Dermis blood vessel endothelial cell (primary cell): ENCODE measurements at places on chromosomes 1 and 21. TPM values are rescaled to one million over a fixed set of nuclear protein-coding genes. Genes with fewer than 3 reads are reported as not detected.
A peak's percentile ranks its signal among the peaks of the same experiment; 100 is the strongest.

GRCh38 chr1:230262867-230263567 lies 163.1 kb downstream of the PGBD5 start:
- no peak for DNase-seq

DNA sequence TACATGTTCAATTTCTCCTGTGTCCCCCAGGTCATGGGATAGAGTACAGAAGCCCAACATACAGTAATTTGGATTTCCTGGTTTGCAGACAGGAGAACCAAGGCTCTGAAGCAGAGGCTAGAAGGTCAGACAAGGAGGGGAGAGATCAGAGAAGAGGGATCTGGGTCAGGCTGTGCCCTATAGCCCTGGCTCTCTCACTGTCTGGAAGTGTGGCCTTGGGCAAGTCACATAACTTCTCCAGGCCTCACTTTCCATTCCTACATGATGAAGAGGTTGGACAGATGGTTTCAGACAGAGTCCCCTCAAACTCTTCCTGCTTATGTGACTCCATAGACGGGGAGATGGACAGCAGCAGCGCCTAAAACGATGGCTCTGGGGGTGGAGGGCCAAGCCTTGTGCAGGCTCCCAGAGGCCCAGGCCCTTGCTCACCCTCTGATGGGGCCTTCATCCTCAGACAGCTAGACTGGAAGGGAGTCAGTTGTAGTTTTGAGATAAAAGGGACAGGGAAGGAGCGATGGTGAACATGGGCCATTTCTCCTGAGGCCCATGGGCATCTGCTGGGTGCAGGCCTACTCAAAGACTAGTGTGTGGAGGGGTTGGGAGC lies 2.9 kb downstream of the TRIM62 start:
- DNase-seq: no peak

- DNase-seq: no peak
Observed at GRCh38 chr1:213287987-213288386, 236.9 kb downstream of the RPS6KC1 start.

DNA sequence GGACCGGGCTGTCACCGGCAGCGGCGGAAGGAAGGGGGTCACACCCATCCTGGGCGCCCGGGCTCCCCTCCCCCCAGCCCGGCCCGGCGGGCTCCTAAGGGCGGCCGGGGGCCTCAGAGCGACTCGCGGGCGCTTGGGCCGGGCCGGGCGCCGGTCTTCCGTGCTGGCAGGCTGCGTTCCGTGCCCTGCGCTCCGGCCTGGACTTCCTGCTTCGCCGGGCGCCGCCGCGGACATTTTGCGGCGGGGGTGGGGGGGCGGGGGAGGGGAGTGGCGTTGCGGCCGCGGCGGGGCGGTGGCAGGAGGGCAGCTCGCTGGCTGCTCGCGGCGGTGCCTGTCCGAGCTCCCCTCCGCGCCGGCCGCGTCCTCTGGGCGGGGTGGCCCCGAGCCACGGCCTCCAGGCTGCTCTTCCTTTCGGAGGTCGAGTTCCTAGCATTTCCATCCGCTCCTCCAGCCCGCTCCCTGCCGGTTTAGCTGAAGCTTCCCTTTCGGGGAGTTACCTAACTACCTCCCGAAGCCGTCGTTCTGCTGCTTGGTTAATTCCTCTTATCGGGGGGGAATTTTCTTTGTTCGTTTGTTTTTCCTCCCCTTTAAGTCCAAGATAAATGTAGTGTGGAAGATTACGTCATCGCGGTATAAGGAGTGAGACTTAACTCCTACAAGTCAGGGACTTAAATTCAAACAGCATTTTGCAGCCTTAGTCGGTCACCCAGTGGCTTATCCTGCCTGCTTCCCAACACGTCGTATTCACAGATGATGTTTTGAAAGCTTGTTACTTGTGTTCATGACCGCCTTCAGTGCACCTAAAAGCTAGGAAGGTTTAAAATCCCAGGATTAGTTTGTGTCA lies 730 bp downstream of the CDC42 start:
- peak; percentile 78 for DNase-seq

- no peak for DNase-seq
Observed at GRCh38 chr1:196461521-196461920, 146.7 kb downstream of the KCNT2 start.

DNA sequence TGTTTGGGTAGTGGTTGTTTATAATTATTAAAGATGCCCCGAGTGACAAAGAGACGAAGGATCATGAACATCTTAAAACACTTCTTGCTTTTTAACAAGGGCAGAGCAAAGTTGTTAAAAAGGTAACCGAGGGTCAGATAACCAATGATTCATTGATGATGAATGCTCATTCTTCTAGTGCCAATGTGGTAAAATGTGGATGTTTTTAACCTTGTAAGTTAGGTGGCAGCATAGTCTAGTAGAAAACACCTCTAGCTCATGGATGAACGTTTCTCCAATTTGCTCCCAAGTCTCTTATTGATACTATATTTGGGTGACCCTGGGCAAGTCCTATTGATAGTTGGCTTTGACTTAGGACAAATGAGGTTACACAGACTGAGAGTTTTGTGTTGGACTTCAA lies 167.9 kb downstream of the KIF26B start:
- DNase-seq: no peak

GRCh38 chr1:238501290-238501689 lies 610.6 kb upstream of the ZP4 start:
- no peak for DNase-seq

DNA sequence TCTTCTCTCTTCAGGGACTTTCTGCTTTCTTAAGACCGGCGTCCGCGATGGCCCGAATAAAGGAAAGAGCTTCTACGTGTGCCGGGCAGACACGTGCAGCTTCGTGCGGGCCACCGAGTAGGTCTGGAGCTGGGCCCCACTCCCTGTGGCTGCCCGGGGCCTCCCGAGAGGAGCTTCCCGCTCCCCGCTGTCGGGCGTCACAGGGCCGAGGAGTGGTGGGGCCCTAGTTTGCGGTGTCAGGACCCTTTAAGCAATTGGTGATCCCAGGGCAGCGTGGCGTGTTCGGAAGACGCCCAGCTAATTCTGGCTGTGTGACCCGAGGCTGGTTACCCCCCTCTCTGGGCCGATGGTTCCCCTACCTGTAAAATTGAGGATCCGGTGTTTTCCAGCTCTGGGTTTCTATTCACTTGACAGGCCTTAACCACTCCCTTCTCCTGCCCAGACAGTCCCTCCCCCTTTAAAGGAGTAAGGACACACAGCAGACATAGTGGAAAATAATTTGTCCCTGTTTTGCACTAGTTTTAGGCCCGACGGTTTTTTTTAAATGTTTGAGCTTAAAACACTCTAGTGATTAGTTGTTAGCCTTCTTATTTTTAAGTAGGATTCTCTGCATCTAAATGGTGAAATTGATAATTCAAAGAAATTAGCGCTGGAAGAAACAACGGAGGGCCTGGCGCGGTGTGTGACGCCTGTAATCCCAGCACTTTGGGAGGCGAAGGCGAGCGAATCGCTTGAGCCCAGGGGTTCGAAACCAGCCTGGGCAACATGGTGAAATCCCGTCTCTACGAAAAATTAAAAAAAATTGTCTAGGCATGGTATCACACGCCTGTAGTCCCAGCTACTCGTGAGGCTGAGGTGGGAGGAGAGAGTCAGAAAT lies 553 bp downstream of the TTF2 start:
- peak; percentile 60 for DNase-seq

DNA sequence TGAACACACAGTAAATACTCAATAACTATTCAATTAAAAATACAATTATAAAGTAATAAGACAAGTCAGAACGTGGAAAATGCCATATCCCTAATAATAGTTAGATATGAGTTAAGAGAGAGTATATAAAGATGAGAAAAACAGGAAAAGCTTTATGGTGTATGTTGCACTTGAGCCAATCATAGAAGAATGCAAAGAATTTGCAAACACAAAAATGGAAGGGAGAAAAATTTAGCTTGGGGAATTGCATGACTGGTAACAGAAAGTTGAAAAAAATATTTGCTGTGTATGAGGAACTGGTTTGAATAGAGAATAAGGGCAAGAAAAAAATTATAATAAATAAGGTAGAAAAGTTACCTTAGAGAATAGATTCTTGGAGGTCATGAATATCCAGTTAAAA lies 739.6 kb upstream of the CXADR start:
- no peak for DNase-seq

GRCh38 chr1:109789551-109790180 lies 25.9 kb upstream of the EPS8L3 start:
- DNase-seq: no peak

DNA sequence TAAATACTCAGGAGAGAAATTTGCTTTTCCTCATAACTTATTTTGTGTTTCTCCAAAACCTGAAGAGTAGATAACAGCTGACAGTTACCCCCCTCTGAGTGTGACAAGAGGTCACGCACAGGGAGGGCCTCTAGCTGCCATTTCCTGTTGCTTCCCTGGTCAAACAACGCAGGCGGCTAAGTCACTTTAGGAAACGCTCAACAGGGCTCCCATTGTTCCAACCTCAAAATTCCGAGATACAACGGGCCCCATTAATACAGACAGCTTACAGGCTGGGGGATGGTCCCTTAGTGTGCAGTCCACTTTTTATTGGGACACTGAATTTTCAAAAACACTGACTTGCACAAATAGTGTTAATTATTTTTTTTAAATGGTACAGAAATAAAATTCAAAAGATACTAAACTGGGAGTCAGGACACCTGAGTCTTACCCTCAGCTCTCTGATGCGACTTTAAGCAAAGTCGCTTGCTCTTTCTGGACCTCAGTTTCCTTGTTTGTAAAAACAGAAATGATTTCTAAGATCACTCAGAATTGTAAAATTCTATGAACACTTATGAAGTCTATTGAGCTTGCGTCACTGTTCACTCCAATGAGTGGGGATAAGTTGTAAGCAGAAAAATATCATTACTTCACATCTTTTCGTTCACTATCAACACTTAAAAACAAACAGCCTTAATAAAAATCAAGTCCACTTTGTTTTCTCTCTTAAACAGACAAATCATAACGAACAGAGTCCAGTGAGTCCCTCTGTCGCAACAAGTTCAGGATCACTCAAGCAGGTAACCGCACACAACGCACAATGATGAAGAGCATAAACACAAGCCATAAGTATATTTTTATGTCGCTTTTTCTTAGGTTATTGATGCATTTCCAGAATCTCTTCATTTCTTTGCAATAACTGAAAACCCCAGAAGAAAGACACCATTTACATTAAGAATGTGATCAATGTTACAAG lies 13.5 kb downstream of the LZIC start:
- peak; percentile 56 for DNase-seq

- DNase-seq: no peak
Observed at GRCh38 chr1:212643877-212644276, 35.3 kb downstream of the ATF3 start.

GRCh38 chr1:54273092-54273794 lies 73.3 kb downstream of the MRPL37 start:
- peak; percentile 73 for DNase-seq

DNA sequence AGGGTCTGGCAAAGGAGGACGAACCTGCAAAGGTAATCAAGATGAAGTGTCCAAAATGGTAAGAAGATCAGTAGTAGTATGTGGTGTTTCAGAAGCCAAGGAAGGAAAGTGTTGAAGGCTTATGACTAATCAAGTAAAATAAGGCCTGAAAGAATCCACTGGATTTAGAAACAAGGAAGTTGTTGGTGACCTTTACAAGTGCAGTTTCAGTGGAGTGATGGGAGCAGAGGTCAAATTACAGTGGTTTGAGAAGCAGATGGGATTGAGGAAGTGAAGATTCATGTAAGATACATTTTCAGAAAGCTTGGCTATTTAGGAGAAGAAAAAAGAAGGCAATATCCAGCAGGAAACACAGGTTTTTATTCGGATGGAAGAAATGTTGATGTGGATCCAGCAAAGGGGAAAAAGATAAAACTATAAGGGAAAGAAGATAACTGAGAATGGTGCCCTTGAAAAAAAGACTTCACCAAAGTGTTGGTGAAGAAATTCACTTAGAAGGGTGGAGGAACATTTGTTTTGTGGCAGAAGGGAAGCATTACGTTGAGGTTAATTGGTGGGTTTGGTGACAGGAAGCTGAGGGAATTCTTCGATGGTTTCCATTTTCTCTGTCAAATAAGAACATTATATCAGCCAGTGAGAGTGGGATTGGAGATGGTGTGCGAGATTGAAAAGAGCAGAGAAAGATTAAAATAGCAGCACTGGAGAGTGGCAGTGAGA lies 2.1 kb downstream of the ARMH1 start:
- DNase-seq: peak; percentile 43

DNA sequence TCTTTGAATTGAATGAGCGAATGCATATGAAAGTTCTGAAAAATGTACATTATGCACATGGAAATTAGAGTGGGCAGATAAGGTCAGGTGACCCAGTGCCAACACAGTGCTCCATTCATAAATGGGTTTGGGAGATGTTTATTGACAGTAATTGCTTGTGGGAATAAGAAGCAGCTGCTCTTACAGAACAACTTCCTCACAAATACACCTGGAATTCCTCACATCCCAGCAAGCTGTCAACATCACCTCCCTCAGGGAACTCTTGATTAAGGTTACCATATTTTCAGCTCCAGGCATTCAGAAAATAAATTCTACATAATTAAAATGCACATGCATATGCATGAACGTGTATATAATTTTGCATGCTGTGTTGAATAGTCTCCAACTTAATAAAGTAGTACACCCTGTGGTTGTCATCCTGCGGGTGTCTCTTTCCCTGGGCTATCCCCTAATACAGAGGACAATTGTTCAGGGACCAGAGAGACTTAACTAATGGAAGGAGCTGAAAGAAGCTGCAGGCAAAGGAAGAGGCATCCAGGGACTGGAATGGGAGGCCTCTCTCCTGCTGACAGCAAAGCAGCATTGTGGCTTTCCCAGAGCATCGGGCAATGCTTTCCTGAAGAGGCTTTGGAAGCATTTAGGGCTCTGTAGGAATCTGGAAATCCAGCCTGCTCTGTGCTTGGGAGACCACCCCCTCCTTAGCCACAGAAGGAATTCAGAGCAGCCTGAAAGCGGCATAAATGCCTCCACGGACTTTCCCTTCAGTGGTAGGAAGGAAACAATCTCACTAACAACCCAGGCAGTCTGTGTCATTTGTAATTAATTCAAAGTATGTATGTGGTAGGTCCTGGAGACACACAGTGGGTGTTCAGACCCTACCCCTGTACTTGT lies 55.2 kb upstream of the GNG12 start:
- DNase-seq: peak; percentile 49

GRCh38 chr1:26378088-26378878 lies 5.7 kb upstream of the ZNF683 start:
- peak; percentile 67 for DNase-seq

- no peak for DNase-seq
Observed at GRCh38 chr1:67721112-67721511, 36.1 kb downstream of the GADD45A start.

GRCh38 chr1:165717918-165718515 lies 19.7 kb upstream of the ALDH9A1 start:
- DNase-seq: peak; percentile 78

GRCh38 chr1:40588586-40588985 lies 57.1 kb downstream of the ZNF684 start:
- no peak for DNase-seq

Gene CD46
- 122 and 176 TPM in 2 replicates for total RNA-seq

Gene S100B
- total RNA-seq: not detected in 2 replicates

Gene PIGP
- 4.2 and 5.6 TPM in 2 replicates for total RNA-seq

Gene C1orf21
- 27.1 and 41.0 TPM in 2 replicates for total RNA-seq

Gene GJB3
- 0.05 and 0.17 TPM in 2 replicates for total RNA-seq

Gene TMPRSS2
- not detected in 2 replicates for total RNA-seq

Gene GSTM3
- total RNA-seq: 25.1 and 54.1 TPM in 2 replicates

Gene ADAM30
- not detected in 2 replicates for total RNA-seq
